GM12878 (cell line): ENCODE measurements at places on chromosomes 16 and 17. TPM values are rescaled to one million over a fixed set of nuclear protein-coding genes. Genes with fewer than 3 reads are reported as not detected.

DNA sequence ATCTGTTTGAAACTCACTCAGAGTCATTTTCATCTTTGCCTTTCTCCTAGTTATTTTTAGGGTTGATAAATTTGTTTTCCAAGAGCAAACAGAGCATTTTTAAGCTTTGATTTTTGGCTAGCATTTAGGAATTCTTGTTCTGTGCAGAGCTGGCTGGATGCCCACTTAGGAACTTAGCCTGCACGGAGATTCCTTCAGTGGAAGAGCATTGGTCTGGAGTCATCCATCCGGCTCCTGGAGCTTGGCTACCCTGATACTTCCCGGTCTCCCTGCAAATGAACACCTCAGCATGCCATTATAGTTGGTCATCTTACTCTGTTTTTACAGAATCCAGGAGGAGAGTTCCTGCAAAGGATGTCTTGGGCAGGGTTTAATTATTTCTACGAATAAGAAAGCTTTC is 57.1 kb downstream of the SPECC1 start:
- no peak overlapping the region for H3K4me3 ChIP-seq
- no peaks in the 10 kb centered on the region for H3K36me3 ChIP-seq
- H3K4me1 ChIP-seq = peaks cover 22% of the 10 kb centered on the region
- no peak for DNase-seq
- H3K27me3 ChIP-seq = no peaks in the 10 kb centered on the region

DNA sequence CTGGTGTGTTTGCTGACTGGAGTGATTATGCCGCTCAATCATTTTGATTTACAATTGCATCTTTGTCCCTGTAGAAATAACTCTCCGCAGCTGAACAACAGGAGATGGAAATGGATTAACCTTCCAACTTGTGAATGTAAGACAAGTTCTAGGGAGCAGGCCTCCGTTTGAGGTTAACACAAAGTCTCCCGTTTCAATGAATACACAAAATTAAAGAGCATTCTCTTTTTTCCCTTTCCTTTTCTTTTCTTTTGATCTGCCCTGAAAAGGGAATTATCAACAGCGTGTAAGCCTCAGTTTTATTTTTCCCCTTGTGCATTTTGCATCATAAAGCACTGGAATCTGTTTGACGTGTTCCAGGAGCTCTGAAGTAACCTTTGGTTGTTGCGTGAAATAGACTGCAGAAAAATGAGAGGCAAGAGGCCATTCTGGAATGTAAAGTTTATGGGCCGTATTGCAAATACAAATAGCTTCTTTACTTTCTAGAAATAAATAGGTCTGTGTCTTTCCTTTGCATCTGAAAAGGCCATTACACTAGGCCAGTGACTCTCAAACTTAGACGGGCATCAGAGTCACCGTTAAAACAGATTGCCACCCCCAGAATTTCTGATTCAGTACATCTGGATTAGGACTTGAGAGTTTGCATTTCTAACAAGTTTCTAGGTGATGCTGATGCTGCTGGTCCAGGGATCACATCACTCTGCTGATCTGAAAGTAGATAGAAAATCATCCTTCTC is 164.7 kb downstream of the ZNF18 start:
- no peak overlapping the region for H3K27ac ChIP-seq
- no peak overlapping the region for H3K4me3 ChIP-seq

ACTG1 gene
- 5,806 and 6,105 TPM in 2 replicates for total RNA-seq

DNA sequence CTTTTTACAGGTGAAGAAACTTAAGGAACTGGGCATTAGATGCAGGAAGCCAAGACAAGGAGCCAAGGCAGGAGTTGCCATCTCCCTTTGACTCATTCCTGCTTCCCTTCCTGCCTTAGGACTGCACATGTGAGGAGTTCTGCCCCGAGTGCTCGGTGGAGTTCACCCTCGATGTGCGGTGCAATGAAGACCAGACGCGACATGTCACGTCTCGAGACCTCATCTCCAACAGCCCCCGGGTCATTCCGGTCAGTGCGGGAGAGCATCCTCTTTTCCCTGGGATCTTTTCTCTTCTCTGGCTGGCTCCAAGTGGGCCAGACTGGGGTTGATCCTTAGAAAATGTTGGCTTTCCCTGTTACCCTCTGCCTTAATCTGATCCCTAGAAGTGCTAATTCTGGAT is 6.6 kb downstream of the POLR2C start:
- H3K27me3 ChIP-seq = no peaks in the 10 kb centered on the region
- H3K4me3 ChIP-seq = no peak overlapping the region
- no peaks in the 10 kb centered on the region for H3K4me1 ChIP-seq
- no peak for DNase-seq
- peaks cover 42% of the 10 kb centered on the region for H3K36me3 ChIP-seq

OR3A3 gene
- total RNA-seq = not detected in 2 replicates

HSD17B2 gene
- not detected in 2 replicates for total RNA-seq

DNA sequence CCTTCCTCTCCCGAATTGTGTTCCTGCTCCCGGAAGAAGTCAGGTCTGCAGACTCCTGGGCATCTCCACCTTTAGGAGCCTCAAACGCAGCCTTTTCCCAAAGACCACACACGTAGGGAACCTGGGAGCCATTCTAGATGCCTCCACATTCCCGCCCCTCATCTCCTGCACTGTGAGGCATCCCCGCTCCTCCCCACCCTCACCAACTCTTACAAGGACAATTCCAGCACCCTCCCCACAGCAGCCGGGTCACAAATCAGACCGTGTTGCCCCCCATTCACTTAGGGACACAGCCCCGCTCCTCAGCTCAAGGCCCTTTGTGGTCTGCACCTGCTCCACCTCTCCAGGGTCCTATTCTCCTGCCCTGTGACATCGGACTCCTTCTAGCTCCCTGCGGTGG is 49.6 kb downstream of the ABR start:
- no peaks in the 10 kb centered on the region for H3K4me1 ChIP-seq
- no peaks in the 10 kb centered on the region for H3K36me3 ChIP-seq
- H3K27me3 ChIP-seq = no peaks in the 10 kb centered on the region
- H3K27ac ChIP-seq = no peak overlapping the region
- DNase-seq = no peak
